Liver (tissue), 10 donors: ENCODE measurements at places on chromosomes 11 and 22. TPM values are rescaled to one million over a fixed set of nuclear protein-coding genes. Genes with fewer than 3 reads are reported as not detected.

- DNase-seq = no peak
These were observed 6.1 kb downstream of the MPEG1 start for GRCh38 chr11:59206635-59207034.

GRCh38 chr11:114330373-114330772 lies 34.2 kb downstream of the NNMT start:
- DNase-seq = no peak

DNA sequence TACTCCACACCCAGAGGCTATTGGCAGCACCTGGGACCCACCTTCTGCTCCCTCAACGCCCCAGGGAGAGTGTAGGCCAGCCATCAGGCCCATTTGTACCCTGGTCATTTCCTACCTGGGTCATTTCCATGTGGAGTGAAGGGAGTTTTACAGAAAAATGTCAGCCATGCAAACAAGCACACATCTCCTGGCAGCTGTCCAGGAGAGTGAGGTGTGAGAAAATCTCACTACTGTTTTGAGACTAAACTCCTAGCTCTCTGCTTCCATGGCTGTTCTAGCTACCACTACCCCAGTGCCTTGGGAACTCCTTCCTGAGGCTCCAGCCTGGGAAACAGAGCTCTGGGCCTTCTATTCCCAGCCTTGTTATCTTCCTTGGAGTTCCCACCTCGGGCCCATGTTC lies 2.8 kb upstream of the TMPRSS13 start:
- DNase-seq = no peak

- no peak for DNase-seq
These were observed 1.7 kb downstream of the APOL5 start for GRCh38 chr22:35719212-35719875.

GRCh38 chr22:27472975-27473374 lies 328.6 kb downstream of the MN1 start:
- no peak for DNase-seq

YWHAH gene
- 26.1 TPM for total RNA-seq

DNA sequence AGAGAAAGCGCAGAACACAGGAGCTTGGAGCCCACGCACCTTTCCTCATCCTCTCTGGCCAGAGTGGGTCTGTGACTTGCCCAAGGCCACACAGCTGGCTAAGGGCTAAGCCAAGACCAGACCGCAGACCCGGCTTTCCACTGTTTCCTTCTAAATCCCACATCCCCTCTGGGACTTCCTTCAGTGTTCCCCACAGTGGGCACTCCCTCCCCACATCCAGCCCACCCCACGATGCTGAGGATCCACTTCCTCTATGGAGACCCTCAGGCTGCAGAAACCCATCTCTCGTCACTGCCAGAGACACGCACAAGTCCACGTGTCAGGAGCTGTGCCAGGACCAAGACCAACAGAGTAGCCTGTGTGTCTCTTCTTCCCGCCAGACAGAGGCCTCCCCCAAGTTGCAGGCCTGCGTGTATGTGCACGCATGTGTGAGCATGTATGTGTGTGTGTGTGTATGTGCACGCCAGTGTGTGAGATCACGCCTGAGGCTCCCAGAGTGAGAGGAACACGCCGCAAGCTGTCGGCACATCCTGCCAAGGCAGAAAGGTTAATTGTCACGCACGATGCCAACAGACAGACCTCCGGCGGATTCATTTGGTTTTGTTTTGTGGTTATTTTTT lies 21.6 kb downstream of the PDGFB start:
- no peak for DNase-seq

DNA sequence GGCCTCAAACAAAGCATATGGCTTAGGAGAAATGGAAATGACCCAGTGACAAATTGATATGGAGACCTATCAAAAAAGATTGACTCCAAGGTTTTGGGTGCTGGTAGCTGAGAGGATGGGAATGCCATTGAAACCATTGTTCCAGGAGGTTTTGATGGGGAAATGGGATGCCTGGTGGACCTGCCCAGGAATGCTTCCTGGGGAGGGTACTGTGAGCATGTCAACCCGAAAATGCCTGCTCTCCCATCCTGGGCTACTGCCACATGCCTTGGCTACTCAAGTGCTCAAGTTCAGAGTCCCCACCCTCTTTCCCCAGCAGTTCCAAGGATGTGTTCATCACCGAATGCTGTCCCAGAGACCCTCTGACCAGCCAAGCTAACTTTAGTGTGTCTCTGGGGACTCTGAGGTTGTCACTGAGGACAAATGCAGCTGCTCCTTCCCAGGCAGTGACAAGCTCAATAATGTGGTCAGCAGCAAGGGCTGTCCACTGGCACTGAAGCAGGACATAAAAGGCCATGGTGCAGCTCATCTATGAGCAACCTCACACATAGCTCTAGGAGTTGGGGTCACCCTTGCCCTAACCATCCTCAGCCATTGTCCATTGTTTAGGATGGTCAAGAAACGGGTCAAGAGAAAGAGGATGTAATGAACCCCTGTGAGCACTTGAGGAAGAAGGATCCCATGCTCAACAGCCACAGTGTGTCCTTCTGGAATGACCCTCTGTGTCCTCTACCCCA lies 83.7 kb downstream of the TRIM29 start:
- DNase-seq = peak; percentile 16

DNA sequence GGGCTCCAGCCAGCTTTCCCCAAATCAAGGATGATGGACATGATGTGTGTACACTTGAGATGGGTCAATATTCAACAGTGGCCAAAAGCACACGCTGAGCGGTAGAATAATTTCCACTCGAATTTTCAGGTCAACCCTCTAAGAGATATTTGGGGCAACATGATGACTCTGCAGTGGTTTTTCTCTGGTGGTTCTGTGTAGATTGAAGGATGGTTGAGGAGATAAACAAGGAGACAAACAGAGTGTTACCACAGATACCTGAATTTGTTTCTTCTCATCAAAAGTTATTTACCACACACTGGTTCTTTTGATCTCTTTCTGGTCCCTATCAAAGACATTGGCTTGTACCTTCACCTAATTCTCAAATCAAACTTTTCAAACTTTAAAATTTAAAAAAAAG lies 242.0 kb downstream of the ETS1 start:
- DNase-seq = no peak
